ENCODE measurements at places on chromosomes 5 and 9.

- DNase-seq, result no peak
Observed at GRCh38 chr5:43193894-43194265, 1.9 kb downstream of the NIM1K start.

- no peak for DNase-seq
Observed at GRCh38 chr5:64505769-64506566, at the start of gene RGS7BP. TSS of gene RGS7BP (plus strand) at chr5:64506015. CDS start at chr5:64506625, 610 bp downstream.

GRCh38 chr5:151904909-151905308 lies 19.7 kb downstream of the GLRA1 start:
- no peak for DNase-seq

GRCh38 chr5:7094626-7095025 lies 301.3 kb upstream of the ADCY2 start:
- no peak for DNase-seq

DNA sequence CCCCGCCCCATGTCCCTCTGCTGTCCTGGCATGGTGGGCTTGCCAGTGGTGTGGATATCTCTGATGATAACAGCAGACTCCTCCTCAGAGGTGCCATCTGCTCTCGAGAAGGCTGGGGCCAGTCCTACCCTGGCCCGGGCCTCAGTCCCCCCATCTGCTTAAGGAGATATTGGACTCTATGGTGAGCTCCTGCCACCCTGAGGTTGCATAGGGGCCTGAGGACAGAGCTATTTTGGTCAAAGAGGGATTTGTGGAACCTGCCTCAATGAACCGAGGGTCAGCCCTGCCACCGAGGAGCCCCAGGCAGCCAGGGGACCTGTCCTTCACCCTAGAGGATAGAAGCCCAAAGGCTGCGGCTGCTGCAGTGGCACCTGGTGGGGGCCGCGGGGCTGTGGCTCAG lies 32.6 kb downstream of the NTNG2 start:
- no peak for DNase-seq

DNA sequence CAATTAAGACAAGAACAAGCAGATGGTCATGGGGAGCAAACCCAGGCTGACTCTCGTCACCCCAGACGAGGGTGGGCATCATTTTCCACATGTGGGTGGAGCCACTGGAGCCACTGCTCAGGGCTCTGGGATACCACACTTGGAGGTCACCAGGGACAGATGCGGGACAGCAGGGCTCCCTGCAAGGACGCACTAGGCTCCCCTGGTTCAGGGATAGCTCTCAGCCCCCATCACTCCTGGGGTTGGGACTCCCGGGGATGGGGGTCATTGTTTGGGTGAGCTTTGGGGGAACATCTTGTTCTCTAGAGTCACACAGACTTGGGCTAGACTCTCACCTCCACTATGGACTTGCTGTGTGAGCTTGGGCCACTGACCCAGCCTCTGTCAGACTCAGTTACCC lies 57.8 kb downstream of the GTF3C4 start:
- DNase-seq, result no peak

DNA sequence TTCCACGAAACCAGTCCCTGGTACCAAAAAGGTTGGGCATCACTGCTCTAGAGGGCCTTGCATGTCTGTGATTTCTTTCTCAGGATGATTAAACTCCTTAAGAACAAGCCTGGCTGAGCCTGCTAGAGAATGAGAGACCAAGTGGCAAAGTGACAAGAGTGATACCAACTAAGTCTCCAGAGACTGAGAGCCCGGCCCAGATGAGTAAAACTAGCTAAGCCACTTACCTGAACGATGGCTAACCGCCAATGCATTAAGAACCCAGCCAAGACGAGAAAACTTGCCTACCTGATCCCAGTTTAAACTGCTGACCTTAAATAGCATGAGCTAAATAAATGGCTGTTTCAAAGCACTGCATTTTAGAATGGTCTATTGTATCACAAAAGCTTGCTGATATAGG lies 5.6 kb upstream of the CCDC152 start:
- no peak for DNase-seq
